Smooth muscle cell of the coronary artery (primary cell): ENCODE measurements at places on chromosomes 3 and 15. TPM values are rescaled to one million over a fixed set of nuclear protein-coding genes. Genes with fewer than 3 reads are reported as not detected.

The ENTPD3 gene
- total RNA-seq, result 0.12 TPM in 1 of 2 replicates, not detected in the other

The AGTR1 gene
- total RNA-seq, result 1.9 TPM in 1 of 2 replicates, not detected in the other

The C2CD4A gene
- total RNA-seq, result 0.98 TPM in 1 of 2 replicates, not detected in the other

The ATP8B4 gene
- 0.30 and 19.8 TPM in 2 replicates for total RNA-seq

The B3GNT5 gene
- total RNA-seq, result 1.4 and 2.4 TPM in 2 replicates
